HepG2 (cell line): ENCODE measurements at places on chromosomes 12 and 14.

DNA sequence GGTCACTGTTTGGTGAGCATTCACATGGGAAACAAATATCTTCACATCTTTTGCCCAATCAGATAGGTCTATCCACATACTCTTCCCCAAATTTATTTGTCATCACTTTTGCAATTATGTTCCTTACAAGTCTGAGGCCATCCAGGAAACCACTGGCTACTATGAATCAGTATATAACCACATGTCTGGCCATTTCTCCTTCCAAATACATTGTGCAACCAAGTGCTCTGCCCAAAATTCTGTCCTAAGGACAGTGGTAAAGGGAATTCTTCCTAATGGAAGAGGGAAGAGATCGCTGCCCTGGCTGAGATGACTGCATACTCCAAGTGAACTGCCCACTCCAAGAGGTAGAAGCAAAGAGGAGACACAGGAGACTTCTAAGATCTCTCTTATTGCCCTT, 148.9 kb upstream of the MAX start:
- DNase-seq: no peak

DNA sequence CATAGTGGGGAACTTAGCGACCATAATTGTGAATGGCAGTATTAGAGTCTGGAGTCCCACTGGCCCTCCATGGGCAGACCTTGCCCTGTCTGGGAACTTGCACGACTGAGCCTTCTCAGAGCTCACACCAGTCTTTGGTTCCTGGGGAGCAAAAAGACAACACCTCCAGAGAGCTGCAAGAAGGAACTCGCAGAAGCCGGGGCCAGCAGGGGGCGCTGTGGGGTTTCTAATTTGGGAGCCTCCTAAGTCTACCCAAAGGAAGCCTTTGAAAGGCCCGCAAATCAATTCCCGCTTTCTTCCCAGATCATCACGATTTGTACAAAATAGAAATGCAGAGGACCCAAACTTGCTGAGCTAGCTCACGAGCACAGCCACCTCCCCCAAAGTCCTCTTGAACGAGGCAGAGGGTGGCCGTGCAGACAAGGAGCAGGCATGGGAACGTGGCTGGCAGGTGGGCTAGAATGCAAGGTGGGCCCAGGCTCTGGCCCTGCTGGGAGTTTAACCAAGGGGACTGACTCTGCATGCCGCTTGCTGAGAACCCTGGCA, 46.3 kb upstream of the FBXO21 start:
- DNase-seq: peak; percentile 39

DNA sequence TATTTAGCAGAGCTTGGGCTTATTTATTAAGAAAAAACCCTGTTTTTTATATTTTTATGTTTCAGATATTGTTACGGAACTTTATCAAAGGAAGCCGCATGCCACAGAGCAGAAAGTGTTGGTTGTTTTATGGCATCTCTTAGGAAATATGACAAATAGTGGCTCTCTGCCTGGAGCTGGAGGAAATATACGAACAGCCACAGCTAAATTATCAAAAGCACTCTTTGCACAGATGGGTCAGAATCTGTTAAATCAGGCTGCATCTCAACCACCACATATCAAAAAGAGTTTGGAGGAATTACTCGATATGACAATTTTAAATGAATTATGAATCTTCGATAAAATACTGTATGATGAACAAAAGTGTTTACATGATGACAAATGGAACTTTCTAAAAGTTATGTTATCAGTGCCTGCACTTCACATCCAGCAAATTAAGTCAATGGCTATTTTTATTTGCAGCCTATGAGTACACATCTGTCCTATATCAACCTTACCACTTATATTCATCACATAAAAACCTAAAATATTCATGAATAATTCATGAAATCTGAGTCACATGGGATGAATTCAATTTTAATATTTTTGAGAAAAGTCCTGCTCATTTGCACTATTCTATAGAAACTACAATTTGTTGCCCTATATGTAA, 10.6 kb upstream of the PRPF39 start:
- no peak for DNase-seq

DNA sequence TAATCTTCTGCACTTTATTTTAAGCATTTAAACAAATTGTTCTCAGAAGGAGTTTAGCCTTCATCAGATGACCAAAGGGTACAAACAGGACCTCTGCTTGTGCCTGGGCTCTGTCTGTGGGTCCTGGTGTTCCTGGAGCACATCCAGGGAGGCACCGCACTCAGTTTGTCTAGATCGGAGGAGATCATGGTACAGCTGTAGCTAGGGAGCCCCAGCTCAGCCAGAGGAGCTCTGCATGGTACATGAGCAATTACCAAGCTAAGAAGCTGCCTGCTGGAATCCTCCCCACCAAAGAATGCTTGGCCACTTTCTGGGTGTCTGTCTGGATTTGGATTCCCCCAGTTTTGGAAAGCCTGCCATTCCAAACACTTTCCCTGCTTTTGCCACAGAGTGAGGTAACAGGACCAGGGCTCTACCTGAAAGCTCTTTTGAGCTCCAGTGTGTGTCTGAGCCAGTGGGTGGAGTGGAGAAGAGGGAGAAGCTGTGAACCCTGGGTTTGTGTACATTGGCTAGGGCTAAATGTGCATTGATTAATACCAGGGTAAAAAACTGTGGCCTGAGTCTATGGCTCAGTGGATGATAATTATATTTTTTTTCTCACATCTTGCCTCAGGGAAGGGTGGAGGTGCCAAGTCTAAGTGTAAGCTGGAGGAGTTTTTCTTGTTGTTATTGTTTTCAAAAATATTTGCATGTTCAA, 163.7 kb upstream of the IGF1 start:
- no peak for DNase-seq

GRCh38 chr14:101719708-101720107, 41.8 kb upstream of the PPP2R5C start:
- peak; percentile 33 for DNase-seq

DNA sequence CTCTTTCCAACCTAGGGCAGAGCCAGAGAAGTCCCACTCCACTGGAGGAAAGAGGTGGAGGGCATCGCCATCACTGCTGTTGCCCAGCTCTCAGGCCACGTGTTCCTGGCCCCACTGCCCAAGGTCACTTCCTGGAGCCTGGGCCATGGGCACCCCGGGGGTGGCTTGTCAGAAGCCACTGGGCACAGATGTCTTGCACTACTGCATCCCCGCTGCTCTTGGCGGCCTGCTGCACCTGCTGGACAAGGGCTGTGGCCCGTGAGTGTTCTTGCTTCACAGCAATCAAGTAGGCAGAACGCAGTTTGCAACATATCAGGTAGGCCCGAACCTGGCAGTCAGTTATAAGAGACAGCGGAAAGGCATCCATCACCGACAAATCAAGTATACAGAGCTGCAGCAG, 46.6 kb downstream of the RDH12 start:
- DNase-seq: no peak

GRCh38 chr12:69059465-69060457, 126.8 kb upstream of the CPM start:
- no peak for DNase-seq

- no peak for DNase-seq
Observed at GRCh38 chr12:122393817-122394216, 28.7 kb downstream of the CLIP1 start.

GRCh38 chr14:75453817-75454434, 26.1 kb downstream of the JDP2 start:
- DNase-seq: no peak

- DNase-seq: no peak
Observed at GRCh38 chr12:102766961-102767360, 150.1 kb downstream of the PAH start.

DNA sequence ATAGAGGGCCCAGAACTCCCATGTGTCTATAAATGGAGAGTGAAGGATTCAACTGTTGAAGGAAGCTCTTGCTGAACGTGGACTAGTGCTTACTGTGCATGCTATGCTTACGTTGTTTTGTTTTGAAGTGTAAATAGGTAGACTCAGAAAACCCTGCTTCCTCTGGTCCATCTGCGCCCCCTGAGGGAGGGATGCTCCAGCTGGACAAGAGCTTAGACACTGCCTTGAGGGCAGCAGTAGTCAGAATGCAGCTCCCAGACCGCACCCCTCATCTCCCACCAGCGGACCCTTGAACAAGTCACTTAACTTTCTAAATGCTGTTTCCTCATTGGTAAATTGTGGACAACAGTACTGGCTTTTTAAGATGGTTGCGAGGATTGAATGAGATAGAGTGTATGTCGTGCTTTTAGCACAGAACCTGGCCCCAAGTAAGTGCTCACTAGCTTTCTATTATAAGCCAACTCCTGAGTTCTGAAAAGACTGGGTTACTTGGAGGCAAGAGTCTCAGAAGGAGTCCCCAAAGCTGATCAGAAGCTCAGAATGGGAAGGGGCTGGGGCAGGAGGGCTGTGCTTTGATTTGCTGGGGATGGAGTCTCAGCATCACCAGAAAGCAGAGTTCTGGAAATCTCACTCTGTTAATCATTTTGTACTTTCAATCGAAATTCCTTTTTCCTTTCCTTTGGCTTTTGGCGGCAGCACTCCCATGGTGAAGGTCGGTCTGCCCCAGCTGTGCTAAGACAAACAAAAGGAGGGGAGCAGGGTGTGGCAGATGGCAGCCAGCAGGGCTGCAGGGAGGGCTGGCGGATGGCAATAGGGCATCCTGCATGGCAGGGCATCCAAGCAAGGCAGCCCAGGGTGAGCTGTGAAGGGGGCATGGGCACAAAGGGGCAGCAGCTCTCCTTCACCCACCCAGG, 15.6 kb downstream of the AGAP2 start:
- DNase-seq: no peak

DNA sequence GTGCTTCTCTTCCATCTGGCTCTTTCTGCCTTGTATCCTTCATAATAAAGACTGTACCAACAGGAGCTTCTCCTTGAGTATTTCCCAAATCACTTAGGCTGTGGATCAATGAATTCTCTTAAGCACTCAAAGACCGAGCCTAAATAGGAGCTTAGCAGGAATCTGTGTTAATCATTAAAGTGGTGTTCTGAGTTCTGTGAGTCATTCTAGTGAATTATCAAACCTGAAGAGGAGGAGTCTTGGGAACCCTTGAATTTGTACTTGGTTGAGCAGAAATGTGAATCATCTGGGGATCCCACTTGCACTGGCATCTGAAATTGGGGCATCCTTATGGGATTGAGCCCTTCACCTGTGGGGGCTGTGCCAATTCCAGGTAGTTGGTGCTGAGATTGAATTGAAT, 946.2 kb downstream of the BCL11B start:
- no peak for DNase-seq

- DNase-seq: no peak
Observed at GRCh38 chr12:52813885-52814709, at the start of gene KRT4. Gene KRT4, minus strand, starts transcription at chr12:52814116. Its CDS starts 58 bp downstream, at chr12:52814058.

GRCh38 chr14:93952829-93953228, 23.5 kb downstream of the ASB2 start:
- no peak for DNase-seq

GRCh38 chr14:37586797-37587130, 8.3 kb downstream of the FOXA1 start:
- no peak for DNase-seq

- no peak for DNase-seq
Observed at GRCh38 chr12:100268835-100269564, 2.0 kb downstream of the SCYL2 start.

GRCh38 chr12:109625749-109626377, 52.3 kb downstream of the MVK start:
- no peak for DNase-seq
